Fibroblast of the aortic adventitia (primary cell): ENCODE measurements at places on chromosomes 7 and 10. TPM values are rescaled to one million over a fixed set of nuclear protein-coding genes. Genes with fewer than 3 reads are reported as not detected.

GRCh38 chr10:4883079-4883739, 57.2 kb downstream of the AKR1E2 start:
- peak; percentile 85 for DNase-seq

- no peak for DNase-seq
Measured at GRCh38 chr10:115082506-115082905, 10.7 kb upstream of the ATRNL1 start.

DNA sequence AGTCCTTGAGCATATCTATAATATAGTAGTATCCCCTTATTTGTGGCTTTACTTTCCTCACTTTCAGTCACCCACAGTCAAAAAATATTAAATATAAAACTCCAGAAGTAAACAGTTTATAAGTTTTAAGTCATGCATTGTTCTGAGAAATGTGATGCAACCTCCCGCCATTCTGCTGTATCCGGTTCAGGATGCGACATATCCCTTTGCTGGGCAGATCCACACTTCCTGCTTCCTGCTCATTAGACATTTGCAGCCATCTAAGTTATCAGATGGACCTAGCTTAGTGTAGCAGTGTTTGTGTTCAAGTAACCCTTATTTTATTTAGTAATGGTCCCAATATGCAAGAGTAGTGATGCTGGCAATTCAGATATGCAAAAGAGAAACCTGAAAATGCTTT, 38.9 kb upstream of the BMS1 start:
- DNase-seq: no peak

GRCh38 chr7:112056409-112056808, 149.8 kb downstream of the DOCK4 start:
- peak; percentile 44 for DNase-seq

- DNase-seq: peak; percentile 14
Measured at GRCh38 chr10:86522510-86522855, 891 bp upstream of the WAPL start.

DNA sequence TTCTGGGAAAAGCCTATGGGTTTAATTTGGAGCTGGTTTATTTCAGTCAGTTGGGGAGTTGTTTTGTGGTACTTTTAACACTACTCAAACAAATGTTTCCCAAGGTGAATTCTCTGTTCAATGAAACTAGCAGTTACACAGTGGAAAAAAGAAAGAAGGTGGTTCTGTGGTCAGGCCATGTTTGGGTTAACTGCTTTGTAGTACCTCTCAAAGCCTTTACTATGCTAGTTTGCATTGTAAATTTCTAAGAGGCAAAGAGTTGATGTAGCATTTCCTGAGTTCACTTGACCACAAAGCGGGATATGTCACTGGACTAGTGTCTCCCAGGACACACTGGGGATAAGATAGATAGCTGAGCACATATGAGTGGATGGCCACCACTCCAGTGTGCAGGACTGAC, 145.4 kb downstream of the KIF20B start:
- DNase-seq: no peak

DNA sequence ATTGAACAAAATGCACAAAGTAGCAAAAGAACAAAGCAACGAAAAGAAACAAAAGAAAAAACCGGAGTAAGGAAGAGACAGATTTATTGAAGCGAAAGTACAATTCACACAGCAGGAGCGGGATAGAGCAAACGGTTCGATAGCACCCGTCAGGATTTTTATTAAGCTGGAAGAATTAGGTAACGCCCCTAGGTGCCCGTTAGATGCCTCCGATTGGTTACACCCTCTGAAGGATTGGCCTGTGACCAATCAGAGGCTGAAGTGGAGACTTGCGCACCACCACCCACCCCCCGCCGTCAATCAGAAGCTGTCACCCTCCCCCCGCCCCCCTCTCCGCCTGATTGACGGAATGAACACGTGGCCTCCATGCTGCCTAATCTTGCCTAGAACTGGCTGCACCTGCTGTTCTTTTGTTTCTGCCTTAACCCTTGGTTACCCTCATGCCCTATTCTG, 16.8 kb downstream of the OCM2 start:
- DNase-seq: no peak

CTAGE8 gene
- 6.2 TPM in 1 of 2 replicates, not detected in the other for total RNA-seq

CALCR gene
- total RNA-seq: not detected in 2 replicates

ATXN7L1 gene
- 2.7 and 13.8 TPM in 2 replicates for total RNA-seq
